ENCODE measurements at places on chromosomes 3 and 15.
A peak's percentile ranks its signal among the peaks of the same experiment; 100 is the strongest.

- DNase-seq = no peak
Measured at GRCh38 chr15:69093127-69093526, 67.3 kb upstream of the GLCE start.

DNA sequence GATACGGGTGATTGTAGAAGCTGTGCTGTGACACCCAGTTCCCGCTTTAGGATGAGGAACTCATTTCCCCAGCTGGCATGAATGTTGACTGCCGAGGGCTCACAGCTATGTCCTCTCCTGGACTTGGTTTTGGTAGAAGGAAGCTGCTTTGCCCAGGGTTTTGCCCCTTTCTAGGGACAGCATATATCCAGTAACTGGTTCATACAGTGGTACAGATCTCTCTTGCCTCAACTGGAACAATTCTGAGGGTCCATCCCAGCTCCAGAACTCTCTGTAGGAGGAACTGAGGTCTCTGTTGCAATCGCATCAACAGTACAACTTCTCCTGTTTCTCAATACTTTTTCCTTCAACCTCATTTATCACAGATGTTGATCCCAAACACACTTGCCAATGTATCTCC lies 54.5 kb upstream of the FNDC3B start:
- DNase-seq = no peak

DNA sequence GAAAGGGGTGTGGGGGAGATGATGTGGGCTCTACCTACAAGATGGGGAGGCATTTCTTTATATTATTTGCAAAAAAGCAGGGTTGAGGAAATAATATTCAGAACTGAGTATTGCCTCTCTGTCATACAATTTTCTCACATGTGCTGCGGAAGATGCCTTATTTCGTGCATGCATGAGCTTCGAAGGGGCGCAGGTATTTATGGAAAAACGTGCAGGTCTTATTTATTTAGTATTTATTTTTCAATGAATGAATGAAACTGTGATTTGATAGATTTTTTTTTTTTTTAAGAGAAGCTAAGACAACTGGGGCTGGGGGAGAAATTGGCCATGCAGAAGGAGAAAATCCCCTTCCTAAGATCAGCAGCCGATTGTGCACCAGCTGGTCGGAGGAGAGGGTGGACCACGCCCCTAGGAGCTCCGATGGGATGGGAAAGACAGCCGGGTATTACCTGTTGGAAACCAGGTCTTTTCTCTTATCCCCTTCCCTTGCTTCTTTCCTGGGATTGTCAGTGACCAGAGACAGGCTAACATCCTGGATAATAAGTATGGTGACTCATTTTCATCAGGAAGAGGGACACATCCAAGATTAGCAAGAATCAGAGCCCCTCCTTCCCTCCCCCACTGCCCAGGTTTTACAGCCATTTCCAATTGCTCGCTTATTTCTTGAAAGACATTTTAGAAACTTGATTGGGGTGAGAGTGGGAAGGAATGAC lies 875 bp downstream of the GAP43 start:
- DNase-seq = peak; percentile 6

- no peak for DNase-seq
Measured at GRCh38 chr3:72281551-72281950, 496.6 kb upstream of the PROK2 start.

DNA sequence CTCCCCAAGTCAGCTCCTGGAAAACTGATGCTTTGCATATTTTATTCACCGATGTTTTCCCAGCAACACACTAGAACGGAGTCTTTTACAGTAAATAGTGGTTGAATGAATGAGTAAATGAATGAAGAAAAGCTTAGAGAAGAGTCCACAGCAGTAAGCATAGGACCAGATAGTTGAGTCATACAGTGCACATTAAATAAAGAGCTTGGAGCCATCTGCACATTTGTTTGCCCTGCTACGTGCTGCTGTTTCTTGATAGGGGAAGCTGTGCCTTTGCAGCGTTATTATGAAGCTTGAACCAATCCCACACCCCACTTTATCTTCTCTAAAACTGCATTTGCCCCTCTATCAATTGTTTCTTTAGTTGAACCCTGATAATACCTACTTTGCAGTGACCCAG lies 1.2 kb downstream of the FAM98B start:
- DNase-seq = no peak

DNA sequence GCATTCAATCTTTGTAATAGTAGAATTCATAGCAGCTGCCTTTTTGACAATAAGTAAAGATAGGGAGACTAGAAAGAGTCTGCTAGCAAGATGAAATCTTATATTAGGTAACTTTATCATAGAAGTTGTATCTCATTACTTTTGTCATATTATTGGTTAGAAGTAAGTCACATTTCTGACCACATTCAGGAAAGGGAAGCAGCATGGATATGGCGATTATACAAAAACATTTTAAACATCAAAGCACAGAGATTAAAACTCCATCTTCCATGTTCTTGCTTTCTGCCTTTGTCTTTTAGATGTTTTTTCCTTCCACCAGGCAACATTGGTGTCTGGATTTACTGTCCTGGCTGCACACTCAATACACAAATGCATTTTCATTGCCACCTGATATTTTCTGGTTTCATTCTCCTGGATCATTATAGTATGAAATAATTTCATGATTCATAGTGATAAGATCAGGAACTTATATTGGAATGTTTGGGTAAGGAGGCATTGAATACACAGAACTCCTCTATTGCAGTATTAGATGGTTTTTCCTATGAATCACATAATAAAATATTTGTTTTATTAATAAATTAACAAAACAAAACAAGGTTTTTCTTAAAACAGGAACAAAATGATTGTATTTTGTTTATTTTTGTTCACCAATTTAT lies 1460.3 kb upstream of the CADM2 start:
- no peak for DNase-seq

DNA sequence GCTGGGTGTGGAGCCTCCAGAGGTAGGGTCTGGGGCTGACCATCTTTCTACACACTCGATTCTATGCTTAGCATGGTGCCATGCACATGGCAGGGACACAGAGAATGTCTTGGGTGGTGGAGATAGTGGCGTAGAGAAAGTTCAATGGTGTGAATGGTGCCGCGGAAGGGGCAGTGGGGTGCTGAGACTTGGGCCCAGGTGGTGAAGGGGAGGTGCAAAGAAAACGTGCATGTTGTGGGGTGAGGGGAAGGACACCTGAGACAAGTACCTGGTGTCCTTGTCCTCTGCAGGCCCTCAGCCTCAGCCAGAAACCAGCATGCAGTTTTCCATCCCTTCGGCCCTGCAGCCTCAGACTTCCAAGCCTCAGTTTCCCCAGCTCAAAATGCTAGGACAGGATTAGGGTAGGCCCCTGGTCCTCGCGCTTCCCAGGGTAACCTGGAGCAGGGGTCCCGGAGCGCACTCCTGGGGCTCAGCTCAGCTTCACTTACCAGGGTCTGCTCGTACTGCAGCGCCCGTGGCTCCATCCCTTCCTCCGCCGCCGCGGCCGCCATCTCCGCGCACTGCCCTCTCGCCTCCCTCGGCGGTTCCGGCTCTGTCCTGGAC lies 375 bp downstream of the CLCN2 start:
- DNase-seq = no peak

Measured in hypothalamus (tissue), 51 donors.